ENCODE measurements at places on chromosomes 7 and 10.

DNA sequence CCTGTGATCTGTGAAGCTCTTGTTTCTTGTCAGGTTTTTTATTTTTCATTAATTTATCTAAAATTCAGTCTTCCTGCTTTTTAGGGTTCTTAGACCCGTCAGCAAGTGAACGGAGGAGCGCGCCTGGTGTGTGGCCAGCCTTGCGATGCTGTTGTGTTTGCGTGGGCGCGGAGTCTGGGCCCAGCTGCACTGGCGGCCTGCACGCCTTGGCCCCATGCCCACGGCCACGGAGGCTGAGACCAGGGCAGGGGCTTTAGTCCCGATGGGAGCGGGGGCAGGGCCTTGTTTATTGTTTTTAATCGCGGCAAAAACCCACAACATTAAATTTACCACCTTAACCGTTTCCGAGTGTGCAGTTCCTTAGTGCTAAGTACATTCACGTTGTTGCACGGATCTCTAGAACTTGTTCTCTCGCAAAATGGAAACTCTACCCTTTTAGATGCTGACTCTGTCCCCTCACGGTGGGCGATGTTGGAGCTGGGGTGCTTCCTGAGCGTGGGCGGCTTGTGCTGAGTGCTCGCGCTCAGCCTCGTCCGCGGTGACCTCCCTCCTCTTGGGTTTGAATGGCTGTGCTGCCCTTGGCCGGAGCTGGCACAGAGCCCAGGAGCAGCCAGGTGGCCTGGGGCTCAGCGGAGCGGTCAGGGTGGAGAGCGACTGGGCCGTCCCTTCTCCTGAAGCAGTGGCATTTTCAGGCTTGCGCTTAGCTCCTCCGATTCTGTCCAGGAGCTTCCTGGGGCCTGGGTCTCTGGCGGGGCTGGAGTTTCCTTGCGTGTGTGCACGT, 69.1 kb downstream of the INPP5A start:
- no peak for DNase-seq

DNA sequence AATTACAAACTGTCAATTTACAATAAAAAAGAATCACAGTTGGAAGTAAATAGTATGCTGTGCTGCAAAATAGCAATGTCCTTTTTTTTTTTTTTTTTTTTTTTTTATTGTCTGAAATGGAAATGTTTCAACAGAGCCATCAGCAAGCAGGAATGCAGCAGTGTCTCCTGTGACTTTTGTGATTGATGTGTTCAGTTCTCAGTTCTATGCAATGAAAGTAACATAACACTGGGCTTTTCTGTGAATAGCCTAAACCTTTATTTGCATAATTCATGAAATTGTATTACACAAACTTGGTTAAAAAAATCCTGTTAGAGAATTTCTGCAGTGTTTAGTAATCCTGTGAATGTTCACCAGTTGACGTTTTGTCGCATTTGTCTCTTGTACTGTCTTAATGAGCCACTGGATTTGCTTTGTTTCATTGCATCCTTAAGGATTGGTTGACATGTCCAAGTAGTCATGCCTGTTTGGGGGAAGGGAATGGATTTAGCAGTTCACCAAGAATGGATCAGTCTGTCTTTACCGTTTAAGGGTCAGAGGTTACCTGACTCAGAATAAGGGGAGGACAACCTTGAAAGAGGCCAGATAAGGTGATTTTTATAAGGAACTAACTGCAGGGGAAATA, 192.7 kb downstream of the MLLT10 start:
- DNase-seq = no peak

DNA sequence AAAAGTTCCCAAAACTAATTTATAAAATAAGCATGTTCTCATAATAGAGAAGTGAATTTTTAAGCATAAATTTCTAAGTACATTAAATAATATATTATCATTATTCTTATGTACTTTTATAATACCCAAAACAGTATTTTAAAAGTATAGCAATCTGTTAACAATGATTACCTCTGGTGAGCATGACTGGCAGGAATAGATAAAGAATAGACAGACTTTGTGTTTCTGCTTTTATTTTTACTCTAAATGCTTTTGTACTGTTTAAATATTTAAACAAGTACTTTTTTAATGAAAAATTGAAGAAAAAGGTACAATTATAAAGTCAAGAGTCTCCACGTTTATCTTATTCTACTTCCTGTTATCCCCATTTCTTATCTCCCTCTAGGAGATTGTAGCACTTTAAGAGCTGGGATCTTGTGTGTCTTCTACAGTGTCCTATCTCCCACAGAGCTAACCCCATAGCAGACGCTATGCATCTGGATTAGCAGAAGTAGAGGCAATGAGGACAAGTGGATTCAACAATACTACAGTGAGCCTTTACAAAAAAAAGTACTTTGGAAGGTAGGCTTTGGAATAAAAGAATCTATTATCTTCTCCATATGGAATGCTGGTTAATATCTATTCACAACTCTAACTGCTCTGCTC, 42.9 kb downstream of the IDE start:
- DNase-seq = no peak

DNA sequence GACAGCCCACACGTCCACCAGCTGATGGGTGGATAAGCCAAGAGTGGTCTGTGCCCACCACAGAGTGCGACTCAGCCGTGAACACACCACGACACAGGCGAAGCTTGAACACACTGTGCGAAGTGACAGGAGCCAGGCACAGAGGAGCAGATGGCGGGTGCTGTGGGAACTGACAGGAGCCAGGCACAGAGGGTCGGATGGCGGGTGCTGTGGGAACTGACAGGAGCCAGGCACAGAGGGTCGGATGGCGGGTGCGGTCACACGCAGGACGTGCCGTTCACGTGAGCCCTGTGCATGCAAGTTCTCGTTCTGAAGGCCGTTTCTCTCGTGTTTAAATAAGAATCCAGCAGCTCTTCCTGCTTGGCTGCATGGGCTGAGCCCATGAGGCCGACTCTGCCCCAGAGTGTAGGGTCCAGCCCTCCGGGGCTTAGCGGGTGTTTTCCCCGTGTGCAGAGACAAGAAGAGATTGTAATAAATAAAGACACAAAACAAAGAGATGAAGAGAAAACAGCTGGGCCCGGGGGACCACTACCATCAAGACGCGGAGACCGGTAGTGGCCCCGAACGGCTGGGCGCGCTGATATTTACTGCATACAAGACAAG, 5.9 kb upstream of the ADAP1 start:
- no peak for DNase-seq

GRCh38 chr7:8549046-8549445, 115.6 kb downstream of the NXPH1 start:
- no peak for DNase-seq

DNA sequence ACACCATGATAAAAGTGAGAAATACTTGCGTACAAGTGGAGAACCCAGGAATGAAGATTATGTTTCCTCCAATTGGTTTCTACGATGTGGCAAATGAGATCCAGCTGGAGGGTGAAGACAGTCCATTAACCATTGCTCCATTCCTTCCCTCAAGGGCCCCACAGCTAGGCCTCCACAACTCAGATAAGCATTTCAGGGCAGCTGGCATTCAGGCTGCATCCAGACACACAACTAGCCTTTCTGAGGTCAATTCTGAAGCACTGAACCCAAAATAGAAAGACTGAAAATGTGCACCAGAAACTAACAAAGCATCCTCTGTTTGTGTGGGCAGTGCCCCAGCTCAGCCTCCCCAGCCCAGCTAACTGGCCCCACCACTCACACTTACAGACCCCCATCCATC, 94.8 kb downstream of the GSAP start:
- DNase-seq = no peak

DNA sequence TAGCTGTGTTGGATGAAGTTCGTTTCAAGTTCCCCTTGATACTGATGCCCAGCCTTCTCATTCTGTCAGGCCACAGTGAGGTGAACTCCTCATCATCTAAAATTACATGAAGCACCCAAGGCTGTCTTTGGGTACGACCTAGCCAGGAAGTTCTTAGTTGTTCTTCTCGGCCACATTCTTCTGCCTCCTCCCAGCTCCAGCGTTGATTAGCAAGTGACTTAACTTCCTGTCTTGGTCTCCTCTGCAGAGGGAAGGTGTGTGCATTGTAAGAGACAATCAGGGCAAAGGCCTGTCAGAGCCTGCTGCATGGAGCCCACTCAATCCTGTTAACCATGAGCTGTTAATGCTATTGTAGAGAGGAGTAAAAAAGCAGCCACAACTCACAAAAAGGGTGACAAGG, 43.2 kb upstream of the CPXM2 start:
- DNase-seq = no peak

DNA sequence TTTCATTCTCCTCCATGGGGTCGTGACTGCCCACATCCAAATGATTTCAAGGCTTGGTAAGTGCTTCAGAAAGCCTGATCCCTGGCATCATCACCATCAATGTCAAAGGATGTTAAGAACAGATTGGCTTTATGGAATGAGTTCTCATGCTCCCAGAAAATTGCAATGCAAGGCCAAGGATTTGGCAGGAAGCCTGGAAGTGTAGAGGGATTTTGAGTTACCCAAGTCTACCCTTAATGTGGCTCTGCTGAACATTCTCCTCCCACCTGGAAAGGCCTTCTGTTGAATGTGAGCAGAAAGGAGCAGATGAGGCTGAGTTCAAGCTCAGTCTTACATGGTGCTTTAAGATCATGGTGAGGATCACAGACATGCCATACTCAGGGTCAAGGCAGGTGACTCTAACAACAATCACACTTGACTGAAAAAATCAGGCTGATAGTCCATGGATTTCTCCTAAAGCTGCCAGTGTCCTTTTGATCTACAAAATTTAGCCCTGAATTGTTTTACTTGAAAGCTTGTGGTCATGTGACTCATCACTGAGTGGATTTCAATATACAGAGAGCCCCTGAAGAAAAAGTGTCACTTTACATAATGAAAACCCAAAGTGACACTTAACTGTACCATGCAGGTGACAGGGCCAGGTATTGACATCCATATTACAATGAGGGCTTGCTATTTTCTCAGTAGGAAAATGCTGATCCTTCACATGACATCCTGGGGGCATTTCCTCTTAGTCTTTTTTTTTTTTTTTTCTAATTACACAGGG, 111.1 kb upstream of the PDLIM1 start:
- DNase-seq = no peak

DNA sequence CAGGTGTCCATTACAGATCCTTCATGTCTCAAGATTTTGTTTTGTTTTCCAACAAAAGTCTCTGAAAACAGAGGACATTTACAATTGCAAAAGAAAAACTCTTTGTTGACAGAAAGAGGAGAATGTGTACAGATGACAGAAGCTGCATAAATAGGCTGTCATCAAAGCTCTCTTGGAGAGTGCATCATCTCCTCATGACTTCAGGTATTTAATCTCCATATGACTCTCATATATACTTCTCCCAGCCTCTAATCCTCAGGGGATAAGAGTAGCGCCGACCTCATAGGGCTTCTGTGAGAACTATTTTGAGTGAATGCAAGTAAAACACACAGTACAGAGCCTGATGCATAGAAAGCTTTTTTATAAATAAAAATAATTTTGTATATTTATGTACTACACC, 48.1 kb upstream of the SEPTIN7 start:
- DNase-seq = no peak

DNA sequence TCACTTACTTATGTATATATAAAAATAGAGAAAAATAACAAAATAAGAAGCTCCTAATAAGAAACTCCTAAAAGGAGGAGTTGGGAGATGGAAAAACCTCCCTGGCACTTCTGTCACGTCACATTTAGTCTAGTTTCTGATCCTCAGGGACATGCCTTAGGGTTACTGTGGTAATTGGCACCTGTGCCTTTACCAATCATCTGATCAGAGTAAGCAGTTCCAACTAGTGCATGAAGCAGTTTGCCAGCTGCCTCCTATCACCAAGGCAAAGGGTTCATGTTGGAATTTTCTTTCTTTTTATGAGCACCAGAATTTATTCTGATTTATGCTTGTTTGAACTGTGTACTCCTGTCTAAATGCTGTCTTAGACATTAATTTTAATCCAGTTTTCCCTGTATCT, 49.9 kb downstream of the ARL4A start:
- no peak for DNase-seq

DNA sequence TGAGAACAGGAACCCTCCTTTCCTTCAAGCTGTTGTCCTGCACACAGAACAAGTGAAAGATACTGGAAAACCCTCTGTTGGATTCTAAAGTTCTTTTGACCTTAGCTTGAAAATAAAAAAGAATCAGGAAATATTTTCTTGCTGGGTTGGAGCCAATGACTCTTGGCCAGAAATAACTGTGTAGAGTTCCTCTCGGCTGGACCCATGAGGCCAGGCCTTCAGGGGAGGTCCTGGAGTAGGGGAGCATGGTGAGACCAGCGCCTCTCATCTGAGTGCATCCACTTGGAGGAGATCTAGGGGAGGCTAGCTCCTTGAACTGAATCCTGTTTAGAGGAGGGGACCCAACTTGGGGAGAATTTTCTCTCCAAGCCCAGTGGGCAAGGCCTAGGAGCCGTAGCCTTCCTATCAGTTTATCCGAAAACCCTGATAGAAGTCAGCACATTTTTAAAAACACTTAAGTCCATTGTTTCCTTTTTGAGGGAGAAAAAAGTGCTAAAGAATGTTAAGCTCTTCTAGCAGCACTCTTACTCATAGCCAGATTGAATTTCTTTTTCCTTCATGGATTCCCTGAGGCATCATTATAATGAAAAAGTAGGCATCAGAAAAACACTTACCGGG, 635.7 kb upstream of the ANKRD30A start:
- DNase-seq = no peak

GRCh38 chr7:111090846-111091245, at the start of gene LRRN3:
LRRN3 (plus strand) TSS chr7:111091127; CDS start chr7:111122773, 31,646 bp downstream.
- DNase-seq = no peak
